ENCODE measurements at places on chromosomes 2 and 18.
A peak's percentile ranks its signal among the peaks of the same experiment; 100 is the strongest.

- no peak for DNase-seq
These were observed 4.7 kb downstream of the ESPNL start for GRCh38 chr2:238104691-238105371.

GRCh38 chr2:36355151-36355889 is at the start of gene CRIM1:
Gene CRIM1, plus strand, starts transcription at chr2:36355778. Its CDS starts 515 bp downstream, at chr2:36356293.
- DNase-seq: peak; percentile 33

DNA sequence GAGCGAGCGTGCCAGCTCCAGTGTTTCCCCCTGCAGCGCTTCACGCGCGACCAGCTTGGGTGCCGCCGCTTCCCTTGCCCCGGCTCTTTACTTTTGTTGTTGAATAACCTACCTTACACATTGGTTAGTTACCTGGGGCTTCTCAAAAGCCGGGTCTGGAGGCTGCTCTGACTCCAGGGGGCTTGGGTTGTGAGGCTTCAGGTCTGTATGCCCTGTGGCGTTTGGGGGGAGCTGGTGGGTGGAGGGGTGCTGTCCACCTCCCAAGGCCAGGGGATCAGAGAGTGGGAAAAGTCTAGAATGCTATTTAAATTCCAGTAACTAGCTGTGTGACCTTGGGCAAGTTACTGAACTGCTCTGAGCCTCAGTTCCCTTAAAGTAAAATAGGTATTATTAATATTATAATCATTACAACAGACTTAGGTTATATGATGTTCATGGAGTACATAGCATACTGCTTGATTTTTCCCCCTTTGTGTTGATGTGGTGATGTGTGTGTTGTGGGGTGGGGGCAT is 770 bp downstream of the LYPD6B start:
- no peak for DNase-seq

DNA sequence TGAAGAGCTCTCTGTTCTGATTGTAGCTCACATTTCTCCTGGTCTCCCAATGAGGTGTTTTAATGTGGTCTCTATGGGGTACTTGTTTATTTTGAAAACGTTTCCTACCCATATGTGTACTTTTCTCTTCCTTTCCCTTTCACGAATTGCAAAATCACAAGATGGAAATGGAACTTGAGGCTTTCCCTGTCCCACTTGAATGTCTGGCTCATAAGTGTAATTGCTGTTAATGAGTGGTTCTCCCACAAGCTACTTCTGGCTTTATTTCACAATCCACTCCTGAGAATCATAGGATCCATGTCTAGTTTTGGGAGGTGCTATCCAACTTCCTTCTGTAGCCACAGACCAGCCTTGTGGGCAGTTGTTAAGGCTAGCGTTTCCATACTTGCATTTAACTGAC is 81.1 kb upstream of the CAVIN2 start:
- no peak for DNase-seq

GRCh38 chr2:28408764-28409599 is 16.3 kb downstream of the FOSL2 start:
- DNase-seq: peak; percentile 44

DNA sequence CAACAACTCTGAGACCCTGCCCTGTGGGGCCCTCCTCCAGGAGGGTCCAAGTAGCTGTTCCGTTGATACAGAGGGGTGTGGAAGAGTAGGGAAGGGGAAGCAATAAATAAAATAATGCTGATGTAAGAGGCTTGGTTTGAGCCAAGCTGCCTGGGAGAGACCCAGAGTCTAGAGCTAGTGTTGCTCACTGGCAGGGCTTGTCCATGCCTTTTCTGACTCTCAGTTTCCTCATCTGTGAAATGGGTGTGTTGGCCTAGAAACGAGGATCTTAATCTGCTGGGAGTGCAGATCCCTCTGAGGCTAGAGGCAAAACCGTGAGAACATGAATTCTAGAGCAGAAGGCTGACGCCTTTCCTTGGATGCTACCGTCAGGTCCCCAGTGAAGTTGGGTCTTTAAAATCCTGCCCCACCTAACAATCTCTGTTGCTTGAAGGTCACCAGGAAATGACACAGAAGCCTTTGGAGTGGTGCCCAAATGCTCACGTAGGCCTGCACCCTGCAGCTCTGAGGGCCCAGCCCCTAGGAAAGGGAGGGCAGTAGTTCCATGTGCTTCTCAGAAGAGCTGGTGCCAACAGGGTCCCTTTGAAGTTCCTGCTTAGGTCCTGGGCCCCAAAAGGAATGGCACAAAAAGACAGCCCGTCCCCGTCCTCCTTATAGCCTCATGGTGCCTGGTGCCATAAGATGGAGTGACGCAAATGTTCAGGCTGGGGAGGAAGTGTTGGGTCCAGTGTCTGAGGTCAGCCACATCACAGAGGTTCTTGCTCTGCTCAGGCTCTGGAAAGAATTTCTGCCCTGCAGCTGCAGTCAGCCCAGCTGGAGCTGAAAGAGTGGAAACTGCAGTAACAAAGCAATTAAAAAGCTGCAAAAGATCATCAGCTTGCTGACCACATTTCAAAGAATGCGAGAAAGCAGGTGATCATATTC is 73.2 kb upstream of the SMAD2 start:
- no peak for DNase-seq

- DNase-seq: no peak
These were observed 11.8 kb downstream of the ARHGAP15 start for GRCh38 chr2:143140864-143141661.

DNA sequence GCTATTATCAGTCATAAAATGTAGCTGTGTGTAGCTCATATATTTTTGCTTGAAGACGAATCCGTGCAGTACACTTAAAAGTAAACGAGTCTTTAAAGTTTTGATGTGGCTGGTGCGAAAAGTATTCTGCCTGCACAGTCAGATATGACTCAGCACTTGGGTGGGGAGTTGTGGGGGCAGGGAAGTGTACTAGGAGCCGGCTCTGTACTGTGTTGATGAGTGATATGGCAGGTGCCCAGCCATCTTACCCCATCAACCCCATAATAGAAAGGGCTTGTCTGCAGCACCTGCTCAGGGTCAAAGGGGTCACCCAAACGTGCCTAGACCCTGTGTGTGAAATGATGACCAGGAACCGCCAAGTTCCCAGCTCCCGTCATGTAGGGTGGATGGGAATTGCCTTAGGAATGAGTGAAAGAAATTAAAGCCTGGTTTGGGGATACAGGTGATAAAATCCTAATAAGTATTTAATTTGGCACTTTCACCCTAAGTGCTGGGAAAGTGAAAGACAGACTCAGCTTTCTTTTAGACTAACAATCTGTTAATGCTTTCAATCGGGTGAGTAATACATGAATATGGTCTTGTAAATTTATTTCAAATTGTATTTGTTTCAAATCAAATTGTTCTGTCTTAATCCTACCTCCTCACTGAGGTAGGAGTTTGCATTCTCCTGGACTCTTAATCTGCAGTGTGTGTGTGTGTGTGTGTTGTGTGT is 48.0 kb downstream of the BCL2L11 start:
- no peak for DNase-seq

DNA sequence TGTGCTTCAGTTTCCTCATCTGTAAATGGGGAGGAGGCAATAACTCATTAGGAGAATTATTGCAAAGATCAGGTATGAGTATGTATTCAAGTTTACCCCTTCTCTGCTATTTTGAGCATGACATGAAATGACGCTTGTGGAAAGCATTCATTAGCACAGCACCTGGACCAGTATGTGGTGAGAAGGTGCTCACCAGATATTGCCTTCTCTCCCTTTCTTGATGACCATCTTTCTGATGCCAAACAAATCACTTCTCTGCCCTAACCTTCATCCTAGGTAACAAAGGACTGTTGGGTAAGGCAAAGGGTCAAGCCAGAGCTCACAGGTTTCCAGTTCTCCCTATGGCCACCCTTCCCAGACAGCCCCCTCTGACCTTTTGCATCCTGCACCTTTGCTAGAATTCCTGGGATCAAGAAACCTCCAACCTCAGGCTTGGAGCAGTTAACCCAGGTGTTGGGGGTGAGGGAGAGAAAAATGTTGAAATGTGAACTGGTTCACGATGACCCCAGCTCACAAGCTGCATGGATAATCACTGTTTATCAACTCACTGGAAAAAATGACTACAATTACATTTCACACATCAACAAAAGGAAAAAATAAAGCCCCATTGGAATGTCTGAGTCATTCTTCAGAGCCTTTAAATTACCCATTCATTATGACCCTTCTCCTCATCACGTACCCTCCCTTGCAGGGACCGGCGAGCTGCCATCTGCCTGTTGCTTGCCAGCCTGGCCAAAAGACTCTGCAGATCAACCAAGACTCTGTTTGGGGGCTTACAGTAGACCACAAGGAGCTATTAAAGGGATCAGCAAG is 41.6 kb downstream of the LBH start:
- no peak for DNase-seq

DNA sequence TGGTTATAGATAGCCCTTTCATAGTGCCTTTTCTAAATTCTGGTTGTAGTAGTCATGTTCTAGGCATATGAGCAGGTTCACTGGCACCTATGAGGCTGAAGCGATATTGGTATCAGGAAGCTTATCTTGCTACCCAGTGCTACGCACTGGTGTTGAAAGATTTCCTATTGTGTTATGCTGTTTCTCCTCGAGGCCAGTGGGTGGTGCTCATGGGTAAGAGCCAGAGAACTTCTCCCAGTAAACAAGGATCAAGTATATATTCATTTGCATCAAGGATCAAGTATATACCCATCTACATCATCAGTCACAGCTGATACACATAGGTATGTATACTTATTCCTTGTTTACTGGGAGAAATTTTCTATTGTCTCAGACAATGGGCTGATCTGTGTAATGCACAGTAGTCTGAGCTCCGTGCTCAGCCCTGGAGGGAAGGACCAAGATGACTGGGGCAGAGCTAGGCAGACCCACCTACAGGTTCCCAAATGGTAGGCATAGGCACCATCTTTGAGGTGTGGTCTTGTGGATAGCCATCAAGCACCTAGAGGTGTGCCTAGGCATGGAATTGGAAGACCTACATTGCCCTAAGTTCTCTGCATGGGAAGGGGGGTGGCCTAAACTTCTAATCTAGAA is 101.2 kb upstream of the GALNT13 start:
- no peak for DNase-seq

- no peak for DNase-seq
These were observed 1.8 kb downstream of the NMI start for GRCh38 chr2:151287513-151288250.

DNA sequence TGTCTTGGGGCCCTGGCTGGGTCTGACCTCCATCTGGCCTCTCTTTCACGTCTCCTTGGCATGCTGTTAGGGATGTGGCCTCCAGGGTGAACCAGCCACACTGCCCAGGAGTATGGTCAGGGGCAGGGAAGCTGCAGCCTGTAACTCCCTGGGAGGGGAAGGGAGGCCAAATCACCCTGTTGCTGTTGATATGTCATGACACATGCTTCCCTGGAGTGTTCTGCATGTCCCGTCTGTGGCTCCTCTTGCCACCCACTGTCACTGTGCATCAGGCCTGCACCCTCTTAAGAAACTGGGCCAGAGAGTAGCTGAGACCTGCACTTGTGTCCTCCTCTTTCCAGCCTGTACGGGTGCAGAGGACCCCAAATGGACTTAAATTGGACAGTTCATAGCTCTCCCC is 221.3 kb downstream of the FHOD3 start:
- no peak for DNase-seq

DNA sequence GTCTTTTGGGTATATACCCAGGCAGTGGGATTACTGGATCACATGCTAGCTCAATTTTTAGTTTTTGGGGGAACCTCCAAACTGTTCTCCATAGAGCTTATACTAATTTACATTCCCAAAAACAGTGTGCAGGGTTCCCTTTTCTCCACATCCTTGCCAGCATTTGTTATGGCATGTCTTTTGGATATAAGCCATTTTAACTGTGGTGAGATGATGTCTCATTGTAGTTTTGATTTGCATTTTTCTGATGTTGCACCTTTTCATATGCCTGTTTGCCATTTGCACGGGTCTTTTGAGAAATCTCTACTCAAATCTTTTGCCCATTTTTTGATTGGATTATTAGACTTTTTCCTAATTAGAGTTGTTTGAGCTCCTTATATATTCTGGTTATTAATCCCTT is 8.0 kb downstream of the FASTKD1 start:
- DNase-seq: no peak

- DNase-seq: no peak
These were observed 10.9 kb downstream of the ALK start for GRCh38 chr2:29910465-29910864.

DNA sequence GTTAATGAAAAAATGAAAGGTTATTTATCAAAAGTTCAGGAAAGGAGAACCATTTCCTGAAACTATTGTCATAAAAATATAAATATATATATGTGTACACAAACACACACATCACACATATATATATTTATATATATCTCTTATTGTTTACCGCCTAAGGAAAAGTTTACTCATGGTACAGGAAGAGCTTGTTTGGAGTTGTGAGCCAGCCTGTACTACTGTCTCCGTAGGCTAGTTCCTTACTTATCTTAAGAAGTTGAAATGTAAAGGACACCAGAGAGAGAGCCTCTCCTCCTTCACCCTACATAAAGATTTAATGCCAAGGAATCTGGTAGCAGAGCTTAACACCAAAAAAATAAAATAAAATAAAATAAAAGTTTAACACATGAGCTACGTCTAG is 19.6 kb downstream of the DSC1 start:
- no peak for DNase-seq

GRCh38 chr2:22855081-22855480 is 529.9 kb upstream of the KLHL29 start:
- no peak for DNase-seq

GRCh38 chr2:22536133-22536532 is 848.8 kb upstream of the KLHL29 start:
- no peak for DNase-seq

DNA sequence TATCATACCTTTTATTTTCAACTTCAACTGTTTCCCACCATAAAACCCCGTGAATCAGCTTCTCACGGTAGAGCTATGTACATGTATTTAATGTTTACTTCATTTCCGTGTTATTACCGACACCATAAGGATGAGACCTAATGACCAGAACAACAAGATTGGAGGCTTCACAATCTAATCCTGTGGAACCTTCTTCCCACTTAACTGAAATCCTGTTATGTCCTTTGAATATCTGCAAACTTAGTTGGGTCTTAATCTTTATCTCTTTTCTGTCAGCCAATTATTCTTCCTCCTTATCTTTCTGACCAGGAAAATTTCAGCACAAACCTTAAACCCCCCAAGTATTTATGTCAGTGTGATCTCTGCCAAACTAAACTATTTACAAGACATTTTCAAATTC is 214.4 kb downstream of the TMX3 start:
- no peak for DNase-seq

- peak; percentile 54 for DNase-seq
These were observed 116.2 kb downstream of the SMAD7 start for GRCh38 chr18:48834413-48835031.

GRCh38 chr2:222944552-222944951 is 83.7 kb downstream of the ACSL3 start:
- DNase-seq: no peak

Measured in stimulated activated CD4-positive, alpha-beta T cell treated with anti-CD3 and anti-CD28 coated beads, TNF-alpha, amount 100 ng/mL, for 1 hour (primary cell).